ENCODE measurements at places on chromosomes 12 and 14. TPM values are rescaled to one million over a fixed set of nuclear protein-coding genes. Genes with fewer than 3 reads are reported as not detected.

Gene RNASE1
- 888 TPM for total RNA-seq

Gene OR6C3
- not detected for total RNA-seq

Gene GALNT9
- 1.6 TPM for total RNA-seq

DNA sequence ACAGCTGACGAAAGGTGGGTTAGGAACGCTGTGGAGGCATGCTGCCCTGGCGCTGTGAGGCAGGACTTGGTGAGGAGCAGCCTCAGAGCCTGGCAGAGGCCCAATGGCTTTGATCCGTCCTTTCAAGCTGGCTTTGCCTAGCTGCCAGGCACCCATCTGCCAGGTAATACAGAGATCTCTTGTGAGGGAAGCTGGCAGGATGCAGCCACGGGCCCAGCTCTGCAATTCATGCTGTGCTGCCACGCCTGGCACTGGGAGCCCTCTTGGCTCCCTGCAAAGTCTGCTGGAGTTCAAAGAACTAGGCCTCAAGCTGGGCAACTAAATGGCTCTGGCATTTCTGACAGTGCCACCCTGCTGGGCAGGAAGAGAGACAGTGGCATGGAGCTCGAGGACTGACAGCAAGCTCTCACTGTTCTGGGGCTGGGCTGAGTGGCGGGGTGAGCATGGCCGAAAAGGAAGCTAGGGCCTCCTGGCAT lies 18.7 kb downstream of the IQSEC3 start:
- DNase-seq = no peak

- DNase-seq = no peak
Measured at GRCh38 chr14:72479461-72479931, 414.4 kb downstream of the DPF3 start.

- no peak for DNase-seq
Measured at GRCh38 chr12:57822392-57823130, 4.0 kb upstream of the AVIL start.

- no peak for DNase-seq
Measured at GRCh38 chr12:103673891-103674375, 86.9 kb downstream of the STAB2 start.

DNA sequence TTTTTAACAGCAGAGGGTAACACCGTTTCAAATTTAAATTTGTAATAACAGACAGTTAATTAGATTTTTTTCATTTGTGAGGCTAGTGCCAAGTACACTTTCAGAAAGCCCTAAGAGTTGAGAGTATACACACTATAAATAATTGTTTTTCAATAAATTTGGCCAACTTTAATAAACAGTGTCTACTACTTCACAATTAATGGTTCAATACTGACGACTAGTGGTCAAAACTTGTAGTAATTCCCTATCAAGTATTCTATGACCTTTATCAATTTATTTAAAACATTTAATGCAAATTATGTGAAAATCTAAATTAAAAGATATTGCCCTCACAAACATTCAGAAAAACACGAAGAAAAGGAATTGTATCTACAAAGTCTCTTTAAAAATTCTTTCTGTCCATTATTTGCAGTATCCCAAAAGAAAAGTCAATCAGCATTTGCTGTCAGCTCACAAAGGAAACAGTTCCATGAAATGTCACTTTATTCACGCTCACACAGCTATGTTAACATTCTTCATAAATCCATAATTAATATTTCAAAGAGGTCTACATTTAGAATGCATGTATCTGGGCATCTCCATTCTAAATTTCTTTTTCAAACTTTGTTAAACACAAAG lies 91.2 kb downstream of the CEP128 start:
- no peak for DNase-seq

DNA sequence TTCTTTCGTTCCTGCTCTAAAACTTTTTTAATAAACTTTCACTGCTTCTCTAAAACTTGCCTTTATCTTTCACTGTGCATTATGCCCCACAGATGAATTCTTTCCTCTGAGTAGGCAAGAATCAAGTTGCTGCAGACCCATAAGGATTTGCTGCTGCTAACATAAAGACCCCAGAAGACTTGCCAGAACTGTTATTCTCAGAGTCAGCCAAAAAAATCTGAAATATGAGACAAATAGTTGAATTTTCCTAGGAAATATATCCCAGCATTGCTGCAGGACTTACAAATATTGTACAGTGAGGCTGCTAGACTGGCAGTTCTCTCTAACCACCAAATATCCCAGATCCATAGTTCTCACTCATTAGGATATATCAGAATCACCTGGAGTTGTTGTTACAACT lies 349.1 kb upstream of the FLRT2 start:
- DNase-seq = no peak

DNA sequence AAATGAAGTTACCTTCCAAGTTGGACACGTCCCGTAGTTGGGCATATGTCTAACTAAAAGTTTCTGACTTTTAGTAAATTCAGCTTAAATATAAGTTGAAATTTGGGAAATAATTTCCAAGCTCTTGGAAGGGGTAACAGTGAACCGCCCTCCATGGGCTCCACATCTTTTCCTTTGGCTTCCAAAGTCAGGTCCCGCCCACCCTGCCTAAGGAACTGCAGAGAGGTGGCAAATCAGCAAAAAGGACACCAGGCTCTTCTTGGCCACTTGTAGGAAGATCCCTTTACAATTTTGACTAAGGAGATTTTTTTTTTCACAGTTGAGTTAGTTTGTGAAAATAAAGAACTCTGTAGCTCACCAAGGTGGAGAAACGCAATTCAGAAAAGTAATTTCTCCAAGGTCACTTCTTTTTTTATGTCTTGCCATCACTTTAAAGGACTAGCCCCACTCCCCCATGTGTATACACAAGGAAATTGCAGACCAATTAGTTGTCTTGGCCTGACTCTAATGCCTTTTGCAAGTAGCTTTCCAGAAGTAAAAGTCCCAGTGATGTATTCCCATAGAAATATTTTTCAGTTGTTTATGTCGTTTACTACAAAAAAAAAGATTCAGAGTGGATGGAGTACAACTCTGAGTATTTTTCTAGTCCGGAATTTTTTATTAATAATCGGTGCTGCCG lies 181.2 kb downstream of the PELI2 start:
- no peak for DNase-seq
